ENCODE measurements at places on chromosomes 16 and 17.

GRCh38 chr17:76385892-76386786 is 1.7 kb downstream of the SPHK1 start:
- DNase-seq, result no peak

DNA sequence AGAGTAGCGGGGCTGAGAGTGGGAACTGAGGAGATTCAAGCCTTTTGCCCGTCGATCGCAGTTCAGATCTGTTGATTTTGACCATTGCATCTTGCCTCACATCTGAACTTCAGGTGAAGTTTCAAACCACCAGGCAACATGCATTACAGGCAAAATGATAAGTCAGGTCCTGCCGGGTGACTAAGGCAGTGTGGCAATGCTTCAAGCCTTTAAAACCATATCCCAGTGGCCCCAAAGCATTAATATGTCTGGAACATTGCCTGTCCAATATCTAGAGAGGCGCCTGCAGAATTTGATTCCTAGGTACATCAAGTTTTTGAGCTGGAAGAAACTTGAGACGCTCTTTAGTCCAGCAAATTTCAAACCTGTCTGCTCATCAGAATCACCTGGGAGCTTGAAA is 502.8 kb downstream of the MAF start:
- DNase-seq, result no peak

DNA sequence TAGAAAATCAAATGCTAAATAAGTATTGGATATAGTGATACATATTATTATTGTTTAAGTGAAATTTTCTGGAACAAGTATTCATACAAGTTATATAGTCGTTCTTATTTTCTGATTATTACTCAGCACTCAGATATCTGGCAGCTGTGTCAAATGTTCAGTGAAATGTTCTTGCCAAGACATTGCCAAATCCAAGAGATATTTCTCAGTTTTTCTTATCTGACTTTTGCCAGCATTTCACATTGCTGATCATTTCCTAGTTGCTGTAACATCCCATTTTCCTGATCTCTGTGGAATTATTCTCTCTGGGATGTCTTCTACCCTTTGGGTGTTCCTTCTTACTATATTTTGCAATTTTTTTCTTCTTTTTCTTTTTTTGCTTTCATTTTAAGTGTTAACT is 262.3 kb downstream of the KIF2B start:
- no peak for DNase-seq

GRCh38 chr17:41629826-41630670 is 5.7 kb upstream of the KRT17 start:
- no peak for DNase-seq

- no peak for DNase-seq
These were observed 732 bp downstream of the CBLN1 start for GRCh38 chr16:49280841-49281371.

- DNase-seq, result no peak
These were observed 4.9 kb downstream of the STARD3 start for GRCh38 chr17:39641883-39642282.

GRCh38 chr16:10180771-10181163 is 1.5 kb downstream of the GRIN2A start:
- DNase-seq, result peak; percentile 16

- DNase-seq, result no peak
These were observed 9.9 kb downstream of the MLYCD start for GRCh38 chr16:83908798-83909197.

GRCh38 chr17:35287286-35287811 is 44.5 kb downstream of the SLFN5 start:
- DNase-seq, result no peak

DNA sequence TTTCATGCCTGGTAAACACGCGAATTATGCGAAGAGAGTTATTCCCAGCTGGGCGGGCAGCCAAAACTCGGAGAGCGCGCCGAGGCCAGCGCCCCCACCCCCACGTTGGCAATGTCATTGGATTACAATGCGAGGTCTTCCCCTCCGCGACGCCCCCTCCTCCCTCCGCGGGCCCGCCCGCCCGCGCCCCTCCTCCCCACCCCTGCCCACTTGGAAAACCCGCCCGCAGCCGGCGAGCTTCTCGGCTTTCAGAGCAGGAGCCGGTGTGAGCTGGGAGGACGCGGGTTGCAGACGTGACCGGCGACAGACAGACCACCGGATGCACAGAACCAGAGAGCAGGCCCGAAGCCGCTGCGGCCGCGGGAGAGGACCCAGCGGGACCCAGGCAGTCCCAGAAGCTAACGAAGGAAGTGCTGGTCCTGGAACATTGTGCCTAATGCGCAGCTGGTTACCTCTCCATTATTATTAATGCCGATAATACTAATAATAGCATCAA is 4.0 kb downstream of the NOG start:
- DNase-seq, result no peak

GRCh38 chr17:2336215-2336851 is at the start of gene TSR1:
TSS of gene TSR1 (minus strand) at chr17:2336457. CDS start at chr17:2336427, 30 bp downstream.
- DNase-seq, result peak; percentile 90

DNA sequence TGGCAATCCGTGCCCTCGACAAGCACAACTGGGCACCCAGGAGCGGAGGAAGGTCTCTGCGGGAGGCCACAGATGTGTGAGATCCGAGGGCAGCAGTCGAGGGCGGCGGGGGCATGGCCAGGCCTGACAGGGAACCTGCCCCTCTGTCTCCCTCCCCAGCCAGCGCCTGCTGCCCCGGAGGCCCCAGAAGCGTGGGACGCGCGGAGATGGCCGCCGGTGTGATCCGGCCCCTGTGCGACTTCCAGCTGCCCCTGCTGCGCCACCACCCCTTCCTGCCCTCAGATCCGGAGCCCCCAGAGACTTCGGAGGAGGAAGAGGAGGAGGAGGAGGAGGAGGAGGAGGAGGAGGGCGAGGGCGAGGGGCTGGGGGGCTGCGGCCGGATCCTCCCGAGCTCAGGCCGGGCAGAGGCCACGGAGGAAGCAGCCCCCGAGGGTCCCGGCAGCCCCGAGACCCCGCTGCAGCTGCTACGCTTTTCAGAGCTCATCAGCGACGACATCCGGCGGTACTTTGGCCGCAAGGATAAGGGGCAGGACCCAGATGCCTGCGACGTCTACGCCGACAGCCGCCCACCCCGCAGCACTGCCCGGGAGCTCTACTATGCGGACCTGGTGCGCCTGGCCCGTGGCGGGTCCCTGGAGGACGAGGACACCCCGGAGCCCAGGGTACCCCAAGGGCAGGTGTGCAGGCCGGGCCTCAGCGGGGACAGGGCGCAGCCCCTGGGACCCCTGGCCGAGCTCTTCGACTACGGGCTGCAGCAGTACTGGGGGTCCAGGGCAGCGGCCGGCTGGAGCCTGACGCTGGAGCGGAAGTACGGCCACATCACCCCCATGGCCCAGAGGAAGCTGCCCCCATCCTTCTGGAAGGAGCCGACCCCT is 1.7 kb downstream of the PERCC1 start:
- no peak for DNase-seq

GRCh38 chr16:12339686-12340085 is 363.2 kb downstream of the SNX29 start:
- no peak for DNase-seq

GRCh38 chr16:59047114-59047513 is 313.0 kb upstream of the GOT2 start:
- no peak for DNase-seq

DNA sequence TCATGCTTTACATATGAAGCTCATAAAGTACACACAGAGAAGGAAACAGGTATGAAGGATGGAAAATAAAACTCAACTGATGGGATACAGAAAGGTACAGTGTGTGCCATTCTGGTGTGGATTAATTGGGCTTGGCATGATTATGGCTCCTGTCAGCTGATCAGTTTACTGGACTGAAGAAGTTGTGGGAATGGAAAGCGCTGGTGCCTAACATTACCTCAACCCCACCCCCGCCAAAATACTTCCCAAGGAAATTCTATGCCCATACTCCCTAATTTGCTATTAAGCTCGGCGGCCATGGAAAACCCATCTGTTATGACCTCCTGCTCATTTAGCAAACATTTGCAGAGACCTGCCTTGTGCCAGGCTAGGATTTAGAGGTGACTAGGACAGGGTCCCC is 16.6 kb upstream of the PMFBP1 start:
- no peak for DNase-seq

- peak; percentile 33 for DNase-seq
These were observed 13.5 kb upstream of the ITGB3 start for GRCh38 chr17:47239967-47240651.

- no peak for DNase-seq
These were observed 30.0 kb downstream of the ANKFY1 start for GRCh38 chr17:4233668-4234258.

GRCh38 chr17:1511290-1511689 is 5.1 kb downstream of the INPP5K start:
- DNase-seq, result no peak

DNA sequence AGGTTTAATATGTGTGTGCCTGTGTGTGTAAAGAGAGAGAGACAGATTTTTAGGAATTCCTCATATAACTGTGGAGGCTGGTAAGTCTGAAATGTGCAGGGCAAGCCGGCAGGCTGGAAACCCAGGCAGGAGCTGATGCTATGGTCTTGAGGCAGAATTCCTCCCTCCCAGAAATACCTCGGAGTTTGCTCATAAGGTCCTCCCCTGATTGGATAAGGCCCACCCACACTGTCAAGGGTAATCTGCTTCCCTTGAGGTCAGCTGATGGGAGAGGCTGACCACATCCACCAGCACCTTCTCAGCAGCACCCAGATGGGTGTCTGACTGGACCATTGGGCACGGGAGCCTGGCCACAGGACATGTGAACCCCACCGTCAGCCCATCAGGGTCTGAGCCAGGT is 42.4 kb downstream of the C16orf95 start:
- DNase-seq, result no peak

GRCh38 chr16:27515874-27516353 is 33.8 kb downstream of the GTF3C1 start:
- peak; percentile 27 for DNase-seq

DNA sequence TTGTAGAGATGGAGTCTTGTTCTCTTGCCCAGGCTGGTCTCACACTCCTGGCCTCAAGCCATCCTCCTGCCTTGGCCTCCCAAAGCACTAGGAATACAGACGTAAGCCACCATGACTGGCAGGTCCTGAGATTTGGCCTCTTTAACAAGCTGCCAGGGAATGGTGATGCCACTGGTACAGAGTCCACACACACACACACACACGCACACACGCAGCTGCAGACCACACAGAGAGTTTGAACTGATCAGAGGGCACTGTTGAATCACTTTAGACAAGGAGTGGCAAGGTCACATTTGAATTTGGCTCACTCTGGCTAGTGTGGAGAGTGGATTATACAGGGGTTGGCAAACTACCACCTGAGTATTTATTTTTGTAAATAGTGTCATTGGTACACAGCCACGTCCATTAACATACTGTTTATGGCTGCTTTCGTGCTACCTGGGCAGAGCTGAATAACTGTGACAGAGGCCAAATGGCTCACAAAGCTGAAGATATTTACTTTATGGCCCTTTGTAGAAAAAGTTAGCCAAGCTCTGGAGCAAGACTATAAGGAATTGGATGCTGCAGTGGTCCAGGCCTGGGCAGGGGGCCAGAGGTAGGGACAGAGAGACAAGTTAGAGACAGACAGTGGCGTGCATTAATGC is 9.9 kb downstream of the ITPRIPL2 start:
- no peak for DNase-seq

DNA sequence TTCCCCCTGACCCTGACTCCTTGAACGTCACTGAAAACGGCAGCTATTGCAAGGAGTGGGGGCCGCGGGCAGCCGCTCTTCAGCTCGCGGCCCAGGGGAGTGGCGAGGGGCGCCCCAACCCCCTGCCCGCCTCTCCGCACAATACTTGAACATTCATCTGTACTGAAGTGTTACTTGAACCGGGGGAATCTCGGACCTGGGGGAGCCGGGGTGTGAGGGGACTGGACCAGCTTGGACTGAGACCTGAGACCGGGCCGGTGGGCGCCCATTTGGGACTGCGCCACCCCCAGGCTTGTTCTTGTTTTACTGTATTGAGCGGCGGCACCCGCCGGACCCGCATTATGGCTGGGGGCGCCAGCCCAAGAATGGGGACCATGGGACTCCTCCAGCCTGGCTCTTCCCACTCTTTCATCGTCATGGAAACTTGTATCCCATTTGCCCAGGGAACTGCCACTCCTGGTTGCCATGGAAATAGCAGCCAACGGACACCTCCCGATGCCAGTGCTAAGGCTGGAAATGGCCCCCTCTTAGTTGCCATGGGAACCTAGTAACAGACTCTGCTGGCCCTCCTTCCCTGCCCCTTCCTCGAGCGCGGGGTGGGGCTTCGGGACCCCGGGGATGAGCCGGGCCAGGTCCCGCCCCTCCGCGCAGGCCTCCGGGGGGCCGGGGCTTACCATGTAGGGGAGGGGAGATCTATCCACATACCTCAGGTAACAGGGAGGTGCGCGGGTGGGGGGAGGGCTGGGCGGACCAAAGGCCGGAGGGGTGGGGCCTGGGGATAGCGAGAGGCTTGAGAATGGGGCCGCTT is 805 bp upstream of the ORAI3 start:
- peak; percentile 44 for DNase-seq

- no peak for DNase-seq
These were observed 7.9 kb downstream of the STAC2 start for GRCh38 chr17:39217734-39218369.

DNA sequence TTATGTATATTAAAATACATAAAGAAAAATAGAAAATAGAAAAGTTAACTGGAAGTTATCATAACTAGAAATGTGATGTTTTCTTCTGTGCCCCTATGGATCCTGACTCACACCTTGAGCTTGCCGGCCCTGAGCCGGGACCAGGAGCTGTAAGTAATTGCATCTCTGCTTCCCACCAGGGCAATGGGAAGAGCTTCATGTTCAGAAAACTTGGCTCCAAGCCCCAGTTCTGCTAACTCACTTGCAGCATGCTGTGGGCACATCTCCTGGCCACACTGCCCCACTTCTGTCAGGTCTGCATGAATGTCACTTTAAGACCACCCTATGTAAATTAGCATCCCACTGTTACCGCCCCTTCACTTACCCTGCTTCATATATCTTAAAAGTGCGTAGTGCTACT is 37.2 kb downstream of the GNAO1 start:
- DNase-seq, result no peak

Data from hypothalamus (tissue), 51 donors.